Activated naive CD8-positive, alpha-beta T cell treated with anti-CD3 and anti-CD28 coated beads for 36 hours (primary cell): ENCODE measurements at places on chromosomes 7 and 10. TPM values are rescaled to one million over a fixed set of nuclear protein-coding genes. Genes with fewer than 3 reads are reported as not detected.

AQP1 gene
- total RNA-seq = 0.10 TPM

OR2A12 gene
- not detected for total RNA-seq

SFTPA1 gene
- total RNA-seq = not detected

CDK6 gene
- total RNA-seq = 103 TPM

GNGT1 gene
- not detected for total RNA-seq

TUBAL3 gene
- total RNA-seq = not detected

FXYD4 gene
- total RNA-seq = not detected

MAGI2 gene
- 0.14 TPM for total RNA-seq

TRPV5 gene
- not detected for total RNA-seq

DNA sequence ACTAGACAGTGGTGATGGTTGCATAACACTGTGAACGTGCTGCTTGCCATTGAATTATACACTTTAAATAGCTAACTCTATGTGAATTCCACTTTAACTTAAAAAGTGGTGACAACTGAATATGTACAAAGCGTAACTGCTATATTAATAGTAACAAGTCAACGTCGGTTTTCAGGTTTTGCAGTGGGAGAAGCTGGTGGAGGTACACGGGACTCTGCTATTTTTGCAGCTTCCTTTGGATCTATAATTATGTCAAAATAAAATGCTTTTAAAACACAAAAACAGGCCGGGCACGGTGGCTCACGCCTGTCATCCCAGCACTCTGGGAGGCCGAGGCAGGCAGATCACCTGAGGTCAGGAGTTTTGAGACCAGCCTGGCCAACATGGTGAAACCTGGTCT lies 21.0 kb downstream of the AP5Z1 start:
- peaks cover 13% of the 10 kb centered on the region for H3K4me1 ChIP-seq
- H3K4me3 ChIP-seq = no peak overlapping the region
- peaks cover 13% of the 10 kb centered on the region for H3K36me3 ChIP-seq
- H3K27me3 ChIP-seq = peaks cover 5% of the 10 kb centered on the region
- no peak overlapping the region for H3K27ac ChIP-seq

- H3K27me3 ChIP-seq = peaks cover 80% of the 10 kb centered on the region
- peak; percentile 28 for DNase-seq
- H3K4me1 ChIP-seq = peaks cover 11% of the 10 kb centered on the region
- no peaks in the 10 kb centered on the region for H3K36me3 ChIP-seq
- peak within 1 kb of the TSS; percentile 20 for H3K4me3 ChIP-seq
- H3K27ac ChIP-seq = no peak within 1 kb of the TSS
Measured at GRCh38 chr10:86366033-86366901, at the start of gene GRID1. Gene GRID1, minus strand, starts transcription at chr10:86366795.

DNA sequence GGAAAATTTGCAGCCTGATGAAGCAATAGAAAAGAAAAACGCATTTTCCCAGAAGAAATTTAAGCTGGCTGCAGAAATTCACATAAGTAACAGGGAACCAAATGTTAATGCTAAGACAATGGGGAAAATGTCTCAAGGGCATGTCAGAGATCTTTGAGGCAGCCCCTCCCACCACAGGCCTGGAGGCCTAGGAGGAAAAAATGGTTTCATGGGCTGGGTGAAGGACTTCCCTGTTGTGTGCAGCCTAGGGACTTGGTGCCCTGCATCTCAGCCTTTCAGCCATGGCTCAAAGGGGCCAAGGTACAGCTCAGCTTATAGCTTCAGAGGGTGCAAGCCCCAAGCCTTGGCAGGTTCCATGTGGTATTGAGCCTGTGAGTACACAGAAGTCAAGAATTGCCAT lies 476.1 kb upstream of the DPP6 start:
- no peaks in the 10 kb centered on the region for H3K36me3 ChIP-seq
- DNase-seq = no peak
- no peaks in the 10 kb centered on the region for H3K4me1 ChIP-seq
- no peaks in the 10 kb centered on the region for H3K27me3 ChIP-seq
- H3K4me3 ChIP-seq = no peak overlapping the region

- H3K27ac ChIP-seq = no peak overlapping the region
- H3K4me3 ChIP-seq = no peak overlapping the region
- no peaks in the 10 kb centered on the region for H3K27me3 ChIP-seq
- no peaks in the 10 kb centered on the region for H3K36me3 ChIP-seq
- no peaks in the 10 kb centered on the region for H3K4me1 ChIP-seq
Measured at GRCh38 chr10:5532618-5533097, 7.9 kb downstream of the CALML3 start.

GRCh38 chr10:126062131-126063032 lies 166.0 kb downstream of the FANK1 start:
- no peak overlapping the region for H3K4me3 ChIP-seq
- H3K36me3 ChIP-seq = no peaks in the 10 kb centered on the region
- H3K27ac ChIP-seq = no peak overlapping the region
- no peaks in the 10 kb centered on the region for H3K27me3 ChIP-seq

GRCh38 chr7:25861601-25862260 lies 290.3 kb upstream of the NFE2L3 start:
- peaks cover 13% of the 10 kb centered on the region for H3K36me3 ChIP-seq
- no peak for DNase-seq
- H3K27me3 ChIP-seq = peaks cover 22% of the 10 kb centered on the region

DNA sequence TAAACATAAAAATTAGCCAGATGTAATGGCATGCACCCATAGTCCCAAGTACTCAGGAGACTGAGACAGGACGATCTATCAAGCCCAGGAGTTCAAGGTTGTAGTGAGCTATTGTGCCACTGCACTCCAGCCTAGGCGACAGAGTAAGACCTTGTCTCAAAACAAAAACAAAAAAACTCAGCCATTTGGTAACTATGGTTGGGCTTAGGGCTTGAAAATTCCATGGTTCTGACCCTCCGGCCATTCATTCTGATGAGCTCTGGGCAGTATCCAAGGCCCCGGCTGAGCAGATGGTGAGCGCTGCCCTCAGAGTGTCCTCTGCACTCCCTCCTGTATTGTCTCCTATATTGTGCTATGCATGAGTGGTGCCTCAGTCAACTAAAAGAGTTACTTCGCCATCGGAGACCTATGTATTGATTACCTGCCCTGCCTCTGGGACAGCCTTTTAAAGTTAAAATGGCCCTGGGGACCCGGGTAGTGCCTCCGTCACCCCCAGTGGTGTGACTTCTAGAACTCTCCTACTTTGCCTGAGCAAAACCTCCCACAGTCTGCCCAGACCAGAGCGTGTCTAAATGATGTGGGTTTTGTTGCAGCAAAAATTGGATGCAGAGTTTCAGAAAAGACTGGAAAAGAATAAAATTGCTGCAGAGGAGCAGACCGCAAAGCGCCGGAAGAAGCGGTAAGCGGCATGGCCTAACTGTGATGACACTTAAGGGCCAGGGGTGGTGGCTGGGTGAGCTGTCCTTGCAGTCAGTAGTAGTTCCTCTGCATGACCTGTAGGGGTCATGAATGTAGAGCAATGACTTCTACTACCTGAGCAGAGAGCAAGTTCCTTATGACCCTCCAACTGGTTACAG lies 8.1 kb downstream of the PRKRIP1 start:
- no peak overlapping the region for H3K4me3 ChIP-seq
- peaks cover 7% of the 10 kb centered on the region for H3K4me1 ChIP-seq
- peaks cover 33% of the 10 kb centered on the region for H3K36me3 ChIP-seq
- H3K27ac ChIP-seq = no peak overlapping the region
- no peaks in the 10 kb centered on the region for H3K27me3 ChIP-seq

DNA sequence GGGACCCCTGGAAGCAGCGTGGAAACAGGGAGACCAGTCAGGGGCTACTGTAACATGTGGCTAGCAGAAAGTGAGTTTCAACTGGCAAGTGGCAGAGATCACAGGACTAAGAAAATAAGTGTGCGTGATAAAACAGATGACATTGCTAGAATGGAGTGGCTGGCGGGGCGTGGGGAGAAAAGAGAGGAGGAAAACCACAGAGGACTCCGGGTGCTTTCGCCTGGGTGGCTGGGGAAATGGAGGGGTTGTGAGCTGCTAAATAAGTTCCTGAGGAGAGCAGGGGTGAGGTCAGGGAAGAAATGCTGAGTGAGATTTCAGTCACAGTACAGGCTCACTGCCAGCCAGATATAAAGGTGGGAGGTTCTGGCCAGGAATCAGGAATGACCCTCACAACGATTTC lies 166.9 kb downstream of the MYOF start:
- no peak overlapping the region for H3K4me3 ChIP-seq
- H3K36me3 ChIP-seq = peaks cover 7% of the 10 kb centered on the region
- H3K4me1 ChIP-seq = no peaks in the 10 kb centered on the region
- peaks cover 4% of the 10 kb centered on the region for H3K27me3 ChIP-seq
- H3K27ac ChIP-seq = no peak overlapping the region

DNA sequence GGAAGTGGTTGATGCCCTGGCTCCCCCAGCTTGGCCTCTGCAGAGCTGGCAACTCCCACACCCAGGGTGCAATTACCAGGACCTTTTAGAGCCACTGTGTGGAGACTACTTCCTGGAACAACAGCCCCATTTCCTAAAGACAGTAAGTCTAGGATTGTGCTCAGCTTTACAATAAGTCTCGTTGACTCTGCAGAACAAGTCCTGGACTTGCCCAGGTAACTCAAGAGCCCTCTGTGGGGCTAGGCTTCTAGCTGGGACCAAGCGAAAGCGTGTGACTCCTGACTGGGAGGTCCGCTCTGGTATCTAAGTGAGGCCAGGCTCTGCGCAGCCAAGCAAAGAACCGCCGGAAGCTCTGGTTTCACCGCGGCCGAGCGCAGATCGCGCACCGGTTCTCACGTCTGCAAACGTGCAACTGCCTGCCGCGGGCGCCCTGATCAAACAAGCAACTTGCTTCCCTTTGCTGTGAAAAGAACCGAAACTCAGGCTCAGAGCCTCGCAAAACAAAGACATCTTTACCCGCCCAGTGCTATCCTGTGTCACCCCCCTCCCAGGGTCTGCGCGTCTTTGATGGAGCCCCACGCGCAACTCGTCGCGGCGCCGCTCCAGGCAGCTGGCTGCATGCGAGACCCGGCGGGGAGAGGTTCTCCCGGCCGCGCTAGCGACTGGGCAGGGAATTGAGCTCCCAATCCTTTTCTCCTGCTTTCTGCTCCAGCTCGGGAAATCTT lies 4.4 kb upstream of the PDLIM1 start:
- peaks cover 7% of the 10 kb centered on the region for H3K4me1 ChIP-seq
- H3K27ac ChIP-seq = peak overlapping the region; percentile 34
- H3K36me3 ChIP-seq = no peaks in the 10 kb centered on the region
- H3K27me3 ChIP-seq = peaks cover 51% of the 10 kb centered on the region
- peak overlapping the region; percentile 56 for H3K4me3 ChIP-seq

- H3K27me3 ChIP-seq = no peaks in the 10 kb centered on the region
- DNase-seq = no peak
- H3K4me1 ChIP-seq = no peaks in the 10 kb centered on the region
- no peak overlapping the region for H3K4me3 ChIP-seq
- no peak overlapping the region for H3K27ac ChIP-seq
Measured at GRCh38 chr7:68458010-68458908, 1140.0 kb upstream of the AUTS2 start.

- peaks cover 38% of the 10 kb centered on the region for H3K4me1 ChIP-seq
- DNase-seq = peak; percentile 17
- peak overlapping the region; percentile 60 for H3K4me3 ChIP-seq
- H3K27me3 ChIP-seq = no peaks in the 10 kb centered on the region
- peak overlapping the region; percentile 90 for H3K27ac ChIP-seq
Measured at GRCh38 chr10:75165684-75166622, 44.6 kb upstream of the VDAC2 start.

- no peak overlapping the region for H3K4me3 ChIP-seq
- no peak overlapping the region for H3K27ac ChIP-seq
- H3K27me3 ChIP-seq = peaks cover 3% of the 10 kb centered on the region
- H3K4me1 ChIP-seq = no peaks in the 10 kb centered on the region
- no peak for DNase-seq
Measured at GRCh38 chr7:92934096-92934495, 97.7 kb upstream of the CDK6 start.

GRCh38 chr7:102095321-102096011 lies 191.2 kb upstream of the SH2B2 start:
- no peaks in the 10 kb centered on the region for H3K27me3 ChIP-seq
- H3K36me3 ChIP-seq = peaks cover 6% of the 10 kb centered on the region

- DNase-seq = no peak
- no peak overlapping the region for H3K27ac ChIP-seq
- H3K36me3 ChIP-seq = peaks cover 4% of the 10 kb centered on the region
- peaks cover 9% of the 10 kb centered on the region for H3K4me1 ChIP-seq
- no peak overlapping the region for H3K4me3 ChIP-seq
- H3K27me3 ChIP-seq = no peaks in the 10 kb centered on the region
Measured at GRCh38 chr10:88157981-88158465, 294.6 kb downstream of the PTEN start.

- peaks cover 44% of the 10 kb centered on the region for H3K4me1 ChIP-seq
- no peak overlapping the region for H3K27ac ChIP-seq
- H3K27me3 ChIP-seq = no peaks in the 10 kb centered on the region
- no peak for DNase-seq
- H3K4me3 ChIP-seq = no peak overlapping the region
- peaks cover 15% of the 10 kb centered on the region for H3K36me3 ChIP-seq
Measured at GRCh38 chr7:151506901-151507382, 12.8 kb downstream of the RHEB start.

DNA sequence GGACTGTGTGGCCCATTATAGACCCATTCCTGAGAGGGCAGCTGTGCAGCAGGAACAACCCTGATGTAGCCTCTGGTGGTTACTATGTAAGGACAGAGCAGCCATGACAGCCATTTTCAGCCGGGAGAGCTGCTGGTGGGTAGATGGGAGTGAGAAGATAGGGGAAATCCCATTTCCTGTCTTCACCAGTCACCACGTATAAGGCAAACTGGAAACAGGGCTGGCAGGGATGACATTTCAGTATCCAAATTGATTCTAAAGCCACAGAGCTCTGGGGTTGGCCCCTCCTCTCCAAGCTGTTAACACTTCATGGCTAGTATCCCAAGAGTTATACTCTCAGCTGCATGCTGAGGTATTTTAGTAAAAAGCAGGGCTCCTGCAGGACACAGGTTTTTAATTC lies 15.2 kb upstream of the FZD1 start:
- no peak overlapping the region for H3K27ac ChIP-seq
- H3K4me1 ChIP-seq = no peaks in the 10 kb centered on the region
- DNase-seq = no peak
- peaks cover 15% of the 10 kb centered on the region for H3K27me3 ChIP-seq

DNA sequence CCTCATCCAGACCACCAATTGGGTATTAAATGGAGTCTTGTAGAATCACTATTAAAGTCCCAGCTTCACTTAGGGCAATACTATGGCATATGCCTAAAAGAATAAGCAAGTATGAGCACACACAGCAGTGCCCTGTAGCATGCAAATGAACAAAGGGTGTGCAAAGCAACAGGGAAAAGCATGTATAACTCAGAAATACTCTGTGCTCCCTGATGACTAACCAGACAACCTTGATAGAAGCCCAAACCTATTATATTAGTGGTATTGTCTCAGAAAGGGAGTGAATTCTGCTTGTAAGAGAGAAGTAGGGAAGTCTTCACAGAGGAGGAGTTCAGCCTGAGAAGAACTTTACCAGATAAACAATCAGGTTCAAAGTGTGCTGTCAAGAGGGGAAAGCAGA lies 131.2 kb downstream of the DGKI start:
- peaks cover 16% of the 10 kb centered on the region for H3K27me3 ChIP-seq
- H3K36me3 ChIP-seq = no peaks in the 10 kb centered on the region
- DNase-seq = no peak
- H3K4me1 ChIP-seq = no peaks in the 10 kb centered on the region
- H3K4me3 ChIP-seq = no peak overlapping the region

DNA sequence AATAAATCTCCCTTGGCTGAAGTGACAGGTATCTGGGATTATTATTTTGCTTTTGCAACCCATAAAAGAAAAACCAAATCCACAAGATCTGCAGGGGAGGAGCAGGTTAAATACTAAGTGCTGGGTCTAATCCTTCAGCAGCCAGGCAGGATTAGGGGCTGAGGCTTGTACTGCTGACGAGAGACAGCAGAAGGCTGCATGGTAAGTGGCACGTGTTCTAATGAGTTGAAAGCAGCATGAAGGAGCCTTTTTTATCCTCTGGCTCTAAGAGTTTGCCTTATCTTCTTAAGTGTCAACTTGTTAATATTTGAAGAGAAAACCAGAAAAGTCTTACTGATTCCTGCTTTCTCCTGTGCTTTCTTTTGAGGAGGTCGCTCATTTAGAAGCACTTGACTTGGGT lies 50.0 kb downstream of the LYZL2 start:
- H3K27ac ChIP-seq = no peak overlapping the region
- H3K4me1 ChIP-seq = peaks cover 4% of the 10 kb centered on the region
- H3K36me3 ChIP-seq = no peaks in the 10 kb centered on the region
